ENCODE measurements at places on chromosomes 6 and 20.

DNA sequence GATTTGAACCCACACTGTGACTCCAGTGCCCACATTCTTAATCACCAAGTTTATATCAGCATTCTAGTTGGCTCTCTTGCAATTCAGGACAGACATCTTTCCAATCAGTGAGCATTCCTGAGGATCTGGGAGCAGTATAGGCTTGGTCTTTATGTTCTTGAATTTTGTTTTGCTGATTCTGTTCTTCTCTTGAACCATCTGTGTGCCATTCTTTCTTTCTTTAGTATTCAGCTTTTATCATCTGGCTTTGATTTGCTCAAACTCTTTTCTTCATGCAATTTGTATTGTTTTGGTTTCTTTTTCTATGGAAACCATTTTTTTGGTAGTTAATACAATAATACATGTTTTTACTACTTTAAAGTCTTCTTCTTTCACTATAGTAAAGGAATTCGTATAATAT is 162.4 kb downstream of the CD109 start:
- no peak for DNase-seq

- DNase-seq = no peak
These were observed 41.5 kb upstream of the ZNF337 start for GRCh38 chr20:25738198-25738597.

DNA sequence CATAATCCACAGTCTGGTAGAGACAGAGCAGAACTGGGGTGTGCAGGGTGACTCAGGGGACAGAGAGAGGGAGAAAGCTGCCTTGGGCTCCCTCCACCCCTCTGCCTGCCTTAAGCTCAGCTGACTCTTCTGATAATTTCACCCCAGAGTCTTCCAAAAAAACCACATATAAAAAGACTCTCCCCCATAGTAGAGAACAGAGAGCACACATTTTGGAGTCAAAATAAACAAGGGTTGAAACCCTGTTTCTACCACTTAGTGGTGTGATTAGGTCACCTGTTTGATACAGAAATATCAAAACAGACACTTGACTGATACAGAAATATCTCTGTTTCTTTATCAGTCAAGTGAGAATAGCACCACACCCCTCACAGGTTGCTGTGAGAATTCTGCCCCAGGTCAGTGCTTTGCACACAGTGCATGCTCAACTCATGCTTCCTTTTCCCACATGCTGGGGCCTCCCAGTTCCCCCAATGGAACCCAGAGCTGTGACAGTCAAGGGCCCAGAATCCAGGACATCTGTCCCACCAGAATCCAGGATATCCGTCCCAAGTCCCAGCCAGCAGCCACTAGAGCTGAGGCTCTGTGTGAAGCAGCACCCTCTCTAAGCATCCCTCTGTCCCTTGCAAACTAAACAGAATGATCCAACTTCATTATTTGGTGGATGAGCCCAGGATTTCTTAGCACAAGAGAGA is 1.2 kb downstream of the TREML2 start:
- DNase-seq = peak; percentile 69

GRCh38 chr20:20894753-20895152 is 182.3 kb upstream of the RALGAPA2 start:
- DNase-seq = no peak

GRCh38 chr6:77030929-77031674 is 432.2 kb downstream of the HTR1B start:
- DNase-seq = no peak

GRCh38 chr20:20271271-20271670 is 96.6 kb upstream of the INSM1 start:
- DNase-seq = no peak
